Renal cortical epithelial cell (primary cell): ENCODE measurements at places on chromosomes 2 and 18.
A peak's percentile ranks its signal among the peaks of the same experiment; 100 is the strongest.

DNA sequence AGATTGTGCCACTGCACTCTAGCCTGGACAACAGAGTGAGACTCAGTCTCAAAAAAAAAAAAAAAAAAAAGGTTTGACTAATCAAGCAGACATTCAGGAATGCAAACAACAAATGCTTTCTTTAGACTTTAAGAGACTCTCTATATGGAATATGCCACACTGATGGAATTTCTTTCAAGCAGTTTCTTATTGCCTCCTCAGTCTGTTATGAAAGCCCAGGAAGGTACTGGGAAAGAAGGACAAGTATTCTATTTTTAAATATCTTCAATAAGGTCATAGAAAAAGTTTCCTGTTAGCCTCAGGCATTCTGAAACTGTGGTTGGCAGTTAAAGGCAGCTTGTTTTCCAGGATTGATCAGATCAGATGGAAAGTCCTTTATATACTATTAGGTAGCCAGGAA lies 241.6 kb downstream of the PIK3C3 start:
- DNase-seq: peak; percentile 86

DNA sequence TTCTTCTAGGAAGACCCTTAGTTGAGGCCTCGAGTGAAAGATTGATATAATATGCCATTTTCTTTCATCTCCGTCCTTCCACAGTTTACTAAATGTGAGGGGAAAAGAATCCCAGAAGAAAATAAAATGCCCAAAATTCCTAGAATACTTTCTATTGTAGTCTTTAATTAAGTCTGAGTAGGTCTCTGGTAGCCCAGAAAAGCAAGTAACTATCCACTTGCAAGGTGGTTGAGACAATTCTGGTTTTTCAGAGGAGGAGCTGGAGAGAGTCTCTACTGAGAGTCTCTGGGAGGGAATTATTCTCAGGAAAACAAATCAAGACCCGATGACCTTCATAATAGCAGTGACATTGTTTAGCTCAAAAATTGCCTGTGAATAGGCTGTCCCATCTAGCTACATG lies 63.9 kb upstream of the TTC39C start:
- no peak for DNase-seq

DNA sequence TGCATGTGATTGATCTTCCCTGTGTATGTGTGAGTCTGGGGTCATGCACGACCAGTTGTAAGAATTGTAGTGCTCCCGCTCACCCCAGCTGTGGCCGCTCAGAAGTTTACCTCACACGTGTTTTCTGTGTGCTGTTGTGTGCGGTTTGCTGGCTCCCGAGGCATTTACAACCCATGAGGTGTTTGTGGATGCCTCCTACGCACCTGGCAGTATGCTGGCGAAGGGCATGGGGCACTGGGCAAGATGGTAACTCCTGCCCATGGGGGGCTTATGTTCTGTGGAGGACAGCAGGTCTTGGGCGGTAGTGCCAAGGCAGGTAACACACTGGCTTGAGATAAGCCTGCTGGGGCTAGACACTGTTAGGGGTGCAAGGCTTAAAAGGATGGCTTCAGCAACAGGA lies 102.6 kb upstream of the HS6ST1 start:
- DNase-seq: no peak

GRCh38 chr2:625415-626333 lies 51.5 kb downstream of the TMEM18 start:
- DNase-seq: no peak

GRCh38 chr2:42964439-42965083 lies 172.2 kb upstream of the HAAO start:
- peak; percentile 95 for DNase-seq

DNA sequence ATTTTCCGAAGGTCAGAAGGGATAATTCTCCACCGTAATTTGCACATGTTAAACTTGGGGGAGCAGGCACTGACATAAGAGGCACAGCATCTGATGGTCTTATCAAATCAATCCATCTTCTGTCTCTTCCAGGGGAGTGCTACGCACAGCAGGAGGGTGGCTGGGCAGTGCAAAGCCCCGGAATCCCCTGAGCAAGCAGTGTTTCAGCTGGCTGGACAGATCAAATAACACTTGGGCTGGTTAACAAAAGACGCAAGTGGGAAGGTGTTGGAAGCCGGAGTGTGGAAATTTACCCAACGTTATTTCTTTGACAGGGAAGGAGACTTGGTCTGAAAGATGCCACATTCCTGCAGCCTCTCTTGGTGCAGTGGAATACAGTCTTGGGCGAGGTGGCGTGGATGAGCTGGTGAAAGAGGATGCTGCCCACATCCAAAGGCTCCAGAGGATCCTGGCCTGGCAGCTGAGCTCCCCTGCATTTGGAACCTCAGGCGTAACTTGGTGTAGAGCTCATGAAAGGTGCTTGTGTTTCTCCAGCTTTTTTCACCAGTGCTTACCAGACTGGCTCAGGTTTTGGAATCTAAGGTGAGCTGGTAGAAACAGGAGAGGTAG lies 103.0 kb downstream of the MAPK4 start:
- no peak for DNase-seq

DNA sequence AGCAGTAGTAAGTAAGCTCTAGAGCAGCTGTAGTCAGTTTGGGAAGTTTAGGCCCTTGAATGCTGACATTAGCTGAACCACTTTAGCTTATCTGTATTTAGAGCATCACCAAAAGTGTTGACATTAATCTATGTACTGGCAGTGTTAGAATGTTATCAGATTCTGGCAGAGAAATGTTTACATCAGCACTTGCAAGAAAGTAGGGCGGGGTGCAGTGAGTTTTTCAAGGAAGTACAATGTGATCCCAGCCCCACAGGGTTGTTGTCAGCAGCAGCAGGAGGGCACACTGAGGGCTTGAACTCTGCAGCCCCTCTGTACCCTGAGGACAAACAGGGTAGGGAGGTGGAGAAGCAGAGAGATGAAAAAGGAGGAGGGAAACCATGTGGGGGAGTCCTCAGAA lies 35.5 kb upstream of the RMP24 start:
- DNase-seq: no peak
